Motor neuron (in vitro differentiated cells): ENCODE measurements at places on chromosomes 6 and 20.

- ATAC-seq = no peak
Observed at GRCh38 chr6:81031416-81031815, 721.1 kb downstream of the TENT5A start.

GRCh38 chr20:50320901-50321796 is 130.5 kb downstream of the CEBPB start:
- ATAC-seq = peak; percentile 100

- ATAC-seq = no peak
Observed at GRCh38 chr20:9483131-9483530, 31.3 kb upstream of the LAMP5 start.

DNA sequence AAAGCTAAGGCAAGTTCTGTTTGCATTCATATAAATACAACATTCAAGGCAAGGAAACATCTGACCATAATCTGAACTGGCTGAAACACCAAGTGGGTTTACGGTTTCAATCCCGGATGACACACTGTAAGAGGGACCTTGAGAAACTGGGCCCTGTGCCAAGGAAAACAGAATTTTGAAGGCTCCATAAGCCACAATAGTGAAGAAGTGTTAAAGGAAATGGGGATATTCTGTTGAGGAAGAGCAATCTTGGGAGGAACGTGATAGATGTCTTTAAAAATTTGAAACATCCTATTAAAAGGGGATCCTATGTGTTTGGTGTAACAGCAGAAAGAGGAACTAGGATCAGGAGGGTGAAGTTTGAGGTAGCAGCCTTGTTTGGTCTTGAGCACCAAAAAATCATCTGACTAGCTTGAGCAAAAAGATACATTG is 82.4 kb upstream of the TAB2 start:
- peak; percentile 44 for ATAC-seq

DNA sequence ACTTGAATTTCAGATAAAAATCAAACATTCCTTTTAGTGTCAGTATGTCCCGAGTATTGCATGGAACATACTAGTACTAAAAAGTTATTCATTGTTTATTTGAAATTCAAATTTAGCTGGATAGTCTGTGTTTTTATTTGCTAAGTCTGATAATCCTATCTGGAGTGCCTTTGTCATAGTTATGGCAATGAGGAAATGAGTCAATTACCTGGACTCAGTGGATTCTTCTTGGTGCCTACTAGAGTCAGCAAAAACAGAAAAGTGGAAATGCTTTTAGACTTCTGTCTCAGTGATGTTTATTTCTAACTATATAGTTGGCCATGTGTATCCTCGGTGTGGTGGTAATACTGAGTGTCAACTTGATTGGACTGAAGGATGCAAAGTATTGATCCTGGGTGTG is 121.3 kb upstream of the EEF1E1 start:
- ATAC-seq = no peak

GRCh38 chr20:24943196-24943595 is 5.9 kb upstream of the CST7 start:
- no peak for ATAC-seq

- ATAC-seq = no peak
Observed at GRCh38 chr6:25277857-25278256, 1.3 kb upstream of the CARMIL1 start.

DNA sequence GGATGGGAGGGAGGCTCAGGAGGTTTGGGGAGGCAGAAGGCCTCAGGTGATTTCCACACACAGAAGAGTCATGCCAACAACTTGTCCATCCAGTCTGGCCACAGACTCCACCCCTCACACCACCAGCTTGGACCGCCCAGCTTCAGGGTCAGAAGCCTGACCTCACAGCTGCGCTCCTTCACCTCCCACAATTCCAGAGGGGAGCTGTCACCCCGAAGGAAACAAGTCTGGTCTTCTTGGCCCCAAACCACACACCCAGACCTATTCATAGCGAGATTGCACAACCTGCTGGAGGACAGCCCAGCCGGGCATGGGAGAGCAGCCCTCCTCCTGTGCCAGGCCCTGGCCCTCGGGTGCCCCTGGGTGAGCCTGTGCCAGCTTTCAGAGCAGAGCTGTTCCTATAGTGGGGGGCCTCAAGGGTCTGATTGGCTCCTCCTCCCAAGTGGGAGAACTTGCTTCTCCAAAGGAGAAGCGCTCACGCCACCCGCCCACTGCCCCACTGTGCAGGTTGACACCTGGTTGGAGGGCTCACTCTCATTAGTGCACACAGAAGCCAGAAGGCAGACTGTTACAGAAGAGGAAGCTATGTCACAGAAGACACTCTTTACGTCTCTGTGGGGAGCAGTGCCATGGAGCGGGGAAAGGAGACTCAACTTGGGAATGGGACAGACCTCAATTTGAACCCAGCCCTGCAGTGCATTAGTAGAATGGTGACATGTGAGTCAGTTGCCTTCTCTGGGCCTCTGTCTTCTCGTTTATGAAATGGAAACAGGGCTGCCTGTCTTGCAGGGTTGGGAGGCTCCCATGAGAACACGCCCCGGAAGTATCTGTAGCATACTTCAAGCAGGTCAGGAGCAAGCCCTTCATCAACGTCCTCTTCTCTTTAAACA is 128.8 kb downstream of the FOXO3 start:
- no peak for ATAC-seq
